ENCODE measurements at places on chromosomes 1 and 21.

- no peak for DNase-seq
These were observed 18.8 kb upstream of the ECE1 start for GRCh38 chr1:21308847-21309652.

DNA sequence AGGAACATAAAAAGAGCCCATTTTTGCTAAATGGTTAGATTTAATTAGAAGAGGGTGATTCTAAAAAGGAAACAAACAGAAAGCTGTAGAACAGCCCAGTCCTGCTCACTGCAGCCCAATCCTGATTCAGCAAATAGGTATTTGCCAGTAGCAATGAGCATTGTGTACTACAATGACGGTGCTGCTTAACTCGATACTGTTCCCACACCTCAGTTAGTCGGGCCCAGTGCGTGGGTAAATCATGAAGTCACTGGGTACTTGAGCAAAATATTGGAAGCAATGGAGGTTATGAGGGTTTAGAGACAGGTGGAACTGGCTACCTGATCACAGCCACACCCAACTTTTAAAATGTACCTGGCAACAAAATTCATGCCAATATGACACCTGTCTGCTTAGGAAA is 101.5 kb upstream of the ADGRL2 start:
- no peak for DNase-seq

DNA sequence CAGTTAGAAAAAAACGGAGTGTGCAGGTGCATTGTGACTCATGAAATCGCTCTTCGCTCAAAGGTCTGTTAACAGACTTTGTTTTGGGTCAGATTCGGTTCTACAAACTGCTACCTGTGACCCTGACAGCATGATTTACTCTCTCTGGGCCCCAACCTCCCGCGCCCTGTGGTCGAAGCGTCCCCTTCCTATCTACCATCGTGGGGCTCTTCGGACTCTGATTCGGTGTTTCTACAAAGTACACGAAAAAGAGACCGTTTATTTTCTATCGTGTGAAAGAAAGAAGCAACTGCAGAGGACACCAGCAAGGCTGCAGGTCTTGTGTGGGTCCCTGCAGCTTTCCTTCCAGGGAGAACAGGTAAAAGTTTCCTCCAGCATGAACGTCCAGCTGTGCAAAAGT is 29.4 kb upstream of the SLC19A1 start:
- no peak for DNase-seq

DNA sequence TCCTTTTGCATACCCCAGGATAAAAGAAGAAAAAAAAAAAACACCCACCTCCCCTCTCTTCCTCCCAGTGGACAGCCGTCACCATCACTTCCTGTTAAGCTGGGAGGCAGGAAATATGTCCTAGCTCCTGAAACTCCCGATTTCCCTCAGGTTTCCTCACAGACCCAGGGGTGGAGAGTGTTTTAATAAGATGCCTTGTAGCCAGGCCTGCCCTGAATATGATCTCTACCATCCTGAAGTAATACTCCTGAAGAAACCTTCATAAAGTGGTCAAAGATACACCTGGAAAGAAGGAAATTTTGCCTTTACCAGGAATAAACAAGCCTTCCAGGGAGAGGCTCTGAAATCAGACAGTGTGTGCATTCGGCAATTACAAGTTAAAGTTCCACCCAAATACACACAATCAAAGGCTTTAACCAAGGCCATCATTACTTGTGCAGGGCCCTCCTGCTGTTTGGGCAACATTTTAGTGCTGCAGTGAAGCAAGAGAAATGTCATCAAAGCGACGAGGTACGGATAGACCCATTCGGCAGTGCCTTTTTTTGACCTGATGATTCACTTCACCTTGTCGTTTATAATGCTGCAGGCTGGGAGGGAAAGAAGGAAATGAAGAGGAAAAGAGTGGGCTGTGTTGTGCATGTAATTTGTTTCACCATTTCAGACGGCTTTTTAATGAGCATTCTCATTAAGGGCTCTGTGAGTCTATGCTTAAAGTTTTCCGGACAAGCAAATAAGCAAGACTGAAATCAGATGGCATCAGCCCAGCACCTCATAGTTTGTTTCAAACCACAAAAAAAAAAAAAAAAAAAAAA is 41.0 kb upstream of the RASAL2 start:
- DNase-seq = no peak

GRCh38 chr1:106480629-106481028 is 575.8 kb upstream of the PRMT6 start:
- no peak for DNase-seq

DNA sequence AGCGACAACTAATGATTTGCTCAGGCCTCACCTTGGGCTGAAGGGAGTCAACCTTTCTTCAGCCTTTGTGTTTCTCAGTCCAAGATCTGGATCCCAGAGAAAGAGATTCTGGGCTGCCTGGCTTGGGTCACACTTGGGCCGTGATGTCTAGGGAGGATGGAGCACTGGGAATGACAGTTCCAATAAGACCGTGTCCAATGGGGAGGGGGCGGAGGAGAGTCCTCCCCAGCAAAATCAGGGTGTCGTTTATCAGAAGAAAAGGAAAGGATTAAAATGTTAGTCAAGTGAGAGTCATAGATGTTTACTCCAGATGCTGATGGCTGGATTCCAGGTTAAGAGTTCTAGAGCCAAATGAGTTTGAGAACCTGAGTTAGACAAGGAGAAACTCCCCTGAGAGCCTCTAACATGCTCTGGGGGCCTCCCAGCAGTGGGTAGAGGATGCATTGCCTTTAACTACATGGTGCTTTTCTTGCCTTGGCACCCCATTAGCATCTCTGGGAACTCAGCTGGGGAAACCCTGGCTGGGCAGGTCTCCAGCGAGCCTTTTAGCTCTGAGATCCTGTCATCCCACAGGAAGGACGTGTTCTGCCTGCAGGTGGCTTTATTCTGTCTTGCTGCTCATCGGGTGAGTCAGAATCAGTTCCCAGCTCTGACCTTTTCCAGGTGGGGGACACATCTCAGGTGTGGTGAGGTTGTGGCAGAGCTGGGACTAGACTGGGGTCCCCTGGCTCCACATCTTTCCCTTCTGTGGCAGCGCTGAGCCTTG is 22.2 kb downstream of the NIPAL3 start:
- no peak for DNase-seq

DNA sequence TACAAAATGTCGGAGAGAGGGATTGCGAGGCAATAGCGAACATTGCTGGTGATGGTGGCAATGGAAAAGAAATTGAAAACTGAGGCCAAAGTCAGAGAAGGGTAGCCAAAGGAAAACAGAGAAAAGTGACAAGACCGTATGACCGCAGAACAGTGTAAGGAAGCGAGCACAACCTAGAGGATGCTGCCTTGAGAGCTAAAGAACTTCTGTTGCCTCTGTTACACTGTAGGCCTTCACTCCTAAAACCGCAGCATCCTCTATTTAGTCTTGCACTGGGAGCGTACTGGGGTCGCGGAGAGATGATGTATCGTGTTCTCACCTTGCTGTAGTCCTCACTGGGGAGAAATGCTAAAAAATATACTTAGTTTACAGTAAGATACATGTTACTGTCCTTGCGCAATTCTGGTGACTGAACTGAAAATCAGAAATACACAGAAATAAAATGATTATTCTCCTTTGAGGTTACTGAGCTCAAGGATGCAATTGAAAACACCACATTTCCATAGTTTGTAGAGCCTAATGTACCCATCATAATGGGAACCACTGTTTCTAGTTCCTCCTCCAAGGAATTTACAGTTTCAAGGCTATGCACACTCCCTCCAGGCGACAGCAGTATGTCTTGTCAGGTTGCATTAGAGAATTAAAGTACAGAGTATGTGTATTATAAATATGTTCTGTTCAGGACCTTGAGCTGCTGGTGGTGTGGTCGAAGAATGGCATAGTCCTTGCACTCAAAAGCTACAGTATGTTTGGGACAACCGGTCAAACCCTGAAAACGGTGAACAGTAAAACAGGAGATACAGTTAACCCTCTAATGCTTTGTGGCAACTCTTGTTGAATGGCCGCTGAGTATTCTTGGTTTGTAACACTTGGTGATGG is 1.3 kb downstream of the NEK7 start:
- no peak for DNase-seq

DNA sequence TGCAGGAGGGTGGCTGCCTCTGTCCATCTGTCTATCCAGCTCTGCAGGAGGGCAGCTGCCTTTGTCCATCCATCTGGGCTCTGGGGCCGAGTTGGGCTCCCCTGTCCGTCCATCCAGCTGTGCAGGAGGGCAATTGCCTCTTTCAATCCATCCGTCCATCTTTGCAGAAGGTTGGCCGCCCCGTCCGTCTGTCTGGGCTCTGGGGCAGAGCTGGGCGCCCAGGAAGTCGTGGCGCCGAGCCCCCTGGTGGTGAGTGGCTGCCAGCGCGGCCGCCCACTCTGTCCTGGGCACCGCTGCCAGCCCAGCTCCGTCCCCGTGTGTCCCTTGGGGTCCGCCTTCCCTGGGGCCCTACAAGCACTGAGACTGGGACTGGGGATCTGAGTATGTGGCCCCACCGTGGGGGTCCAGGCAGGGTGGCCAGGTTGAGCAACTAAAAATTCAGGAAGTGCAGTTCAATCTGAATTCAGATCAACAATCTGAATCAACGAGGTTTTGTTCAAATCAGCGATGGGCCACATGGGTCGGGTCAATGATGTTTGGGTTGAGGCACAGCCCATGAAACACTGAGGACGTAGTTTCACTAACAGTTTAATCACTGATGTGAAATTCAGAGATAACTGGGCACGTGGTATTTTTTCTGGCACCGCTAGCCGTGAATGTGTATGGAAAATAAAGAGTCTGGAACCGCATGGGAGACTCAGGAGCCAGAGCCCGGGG is 99.1 kb upstream of the ACTRT2 start:
- DNase-seq = no peak

DNA sequence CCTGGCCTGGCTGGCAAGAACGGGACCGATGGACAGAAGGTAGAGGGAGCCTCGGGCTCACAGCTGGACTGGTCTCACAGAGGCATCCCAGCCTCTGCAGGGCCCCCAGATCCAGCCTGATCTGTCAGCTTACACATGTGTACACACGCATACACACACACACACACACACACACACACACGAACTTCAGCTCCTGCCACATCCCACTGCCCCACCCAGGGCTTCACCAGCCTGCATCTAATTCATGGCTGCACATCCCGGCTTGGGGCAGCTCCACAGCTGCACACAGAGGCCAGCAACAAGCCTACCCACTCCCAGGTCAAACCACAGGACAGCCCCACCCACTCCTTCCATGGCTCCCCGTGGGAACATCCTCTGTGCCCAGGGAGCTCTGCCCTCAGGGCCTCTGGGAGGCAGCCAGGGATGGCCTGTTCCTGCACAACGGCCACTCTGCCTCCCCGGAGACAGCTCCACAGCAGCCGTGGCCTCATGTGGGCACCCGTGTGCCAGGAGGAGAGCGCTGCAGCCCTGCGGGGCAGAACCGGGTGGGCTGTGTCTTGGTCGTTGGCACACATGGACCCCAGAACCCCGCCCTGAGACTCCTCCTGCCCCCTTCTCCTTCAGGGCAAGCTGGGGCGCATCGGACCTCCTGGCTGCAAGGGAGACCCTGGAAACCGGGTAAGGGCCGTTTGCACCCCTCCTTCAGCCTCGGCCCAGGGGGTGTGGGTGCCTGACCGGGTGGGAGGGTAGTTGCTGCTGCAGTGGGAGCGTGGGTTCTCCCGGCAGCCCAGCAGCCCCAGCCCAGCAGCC is 19.1 kb downstream of the COL6A2 start:
- DNase-seq = no peak

DNA sequence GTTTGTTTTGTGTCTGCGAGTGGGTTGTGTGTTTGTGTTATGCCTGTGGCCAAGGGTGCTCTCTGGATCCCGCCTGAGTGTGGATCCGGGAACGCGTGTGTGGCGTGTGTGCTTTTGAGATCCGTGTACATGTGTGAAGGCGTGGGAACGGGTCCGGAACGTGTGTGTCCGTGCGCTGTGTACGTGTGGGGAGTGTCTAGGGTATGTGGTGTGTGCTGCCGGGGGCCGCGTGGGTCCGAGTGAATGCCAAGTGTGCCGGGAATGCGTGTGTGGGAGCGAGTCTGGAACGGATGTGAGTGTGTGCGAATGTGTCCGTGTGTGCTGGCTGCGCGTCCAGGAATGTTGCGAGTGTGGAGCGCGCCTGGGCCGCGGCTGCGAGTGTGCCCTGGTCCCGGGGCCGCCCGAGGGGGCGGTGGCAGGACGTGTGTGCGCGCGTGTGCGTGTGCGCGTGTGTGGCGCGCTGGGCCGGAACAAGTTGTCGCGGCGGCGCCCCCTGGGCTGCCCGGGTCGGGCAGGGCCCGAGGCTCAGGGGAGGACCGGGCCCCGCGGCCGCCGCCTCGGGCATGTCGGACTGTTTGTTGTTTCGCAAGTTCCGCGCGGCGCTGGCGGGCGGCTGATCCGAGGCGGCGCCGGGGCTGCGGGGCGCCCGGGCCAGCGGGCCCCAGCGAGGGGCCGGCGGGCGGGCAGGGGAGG is 953 bp downstream of the PTPRU start:
- no peak for DNase-seq

- no peak for DNase-seq
These were observed 4.2 kb downstream of the ADCY10 start for GRCh38 chr1:167909691-167910180.

- no peak for DNase-seq
These were observed 24.5 kb downstream of the OSCP1 start for GRCh38 chr1:36425791-36426190.

- no peak for DNase-seq
These were observed 90.0 kb upstream of the COL6A1 start for GRCh38 chr21:45891388-45892155.

GRCh38 chr1:206608108-206608698 is 4.1 kb downstream of the EIF2D start:
- DNase-seq = peak; percentile 59

DNA sequence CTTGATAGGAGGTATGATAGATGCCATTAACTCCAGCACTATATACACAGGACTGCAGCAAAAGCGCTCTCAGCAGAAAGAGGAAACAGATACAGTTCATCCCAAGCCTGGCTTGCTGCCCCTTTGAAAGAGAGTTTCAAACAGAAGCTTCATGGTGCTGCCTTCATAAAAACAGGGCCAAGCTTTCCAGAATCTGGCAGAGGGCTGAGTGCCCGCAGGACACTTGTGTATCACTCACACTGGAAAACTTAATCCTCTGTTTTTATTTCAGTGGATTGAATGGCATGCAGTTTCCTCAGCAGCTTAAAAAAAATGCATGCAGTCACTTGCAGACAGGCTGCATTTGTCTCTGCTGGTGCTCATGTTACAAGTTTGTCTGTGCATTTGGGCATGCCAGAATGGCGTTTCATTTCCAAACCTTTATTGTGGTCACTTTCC is 40.4 kb downstream of the KCNJ15 start:
- DNase-seq = peak; percentile 18

- no peak for DNase-seq
These were observed 21.8 kb downstream of the PTPRC start for GRCh38 chr1:198660341-198661261.

GRCh38 chr1:151514366-151514765 is 3.2 kb downstream of the CGN start:
- no peak for DNase-seq

GRCh38 chr1:203581841-203582240 is 44.8 kb upstream of the ATP2B4 start:
- DNase-seq = no peak

DNA sequence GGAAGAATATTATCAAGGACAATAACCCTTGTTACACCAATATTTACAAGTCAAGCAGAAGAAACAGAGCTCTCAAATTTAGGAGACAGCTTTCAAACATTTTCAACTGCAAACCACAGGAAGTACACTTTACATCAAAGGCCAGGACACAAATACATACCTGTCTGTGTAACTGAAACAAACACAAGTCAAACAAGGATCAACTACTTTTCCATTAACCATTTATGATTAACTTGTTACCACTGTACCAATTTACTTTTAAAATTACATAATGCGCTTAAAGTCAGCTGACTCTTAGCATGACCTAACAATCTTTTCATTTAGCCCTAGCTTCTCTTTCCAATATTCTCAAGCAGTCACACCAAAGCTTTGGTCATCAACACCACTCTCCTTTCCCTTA is 43.5 kb downstream of the TRIM33 start:
- DNase-seq = no peak

GRCh38 chr1:21295002-21295401 is 4.7 kb upstream of the ECE1 start:
- no peak for DNase-seq

All from NCI-H510A treated with DMSO at 0.1 percent for 48 hours (cell line).